ENCODE measurements at places on chromosomes 1 and 21. TPM values are rescaled to one million over a fixed set of nuclear protein-coding genes. Genes with fewer than 3 reads are reported as not detected.

- DNase-seq: no peak
Measured at GRCh38 chr1:167950569-167950968, 13.7 kb upstream of the MPC2 start.

GRCh38 chr1:11472741-11473140, 6.2 kb upstream of the DISP3 start:
- no peak for DNase-seq

Gene PERM1
- 249 TPM for total RNA-seq

- DNase-seq: no peak
Measured at GRCh38 chr21:40688106-40688864, 158.7 kb downstream of the DSCAM start.

DNA sequence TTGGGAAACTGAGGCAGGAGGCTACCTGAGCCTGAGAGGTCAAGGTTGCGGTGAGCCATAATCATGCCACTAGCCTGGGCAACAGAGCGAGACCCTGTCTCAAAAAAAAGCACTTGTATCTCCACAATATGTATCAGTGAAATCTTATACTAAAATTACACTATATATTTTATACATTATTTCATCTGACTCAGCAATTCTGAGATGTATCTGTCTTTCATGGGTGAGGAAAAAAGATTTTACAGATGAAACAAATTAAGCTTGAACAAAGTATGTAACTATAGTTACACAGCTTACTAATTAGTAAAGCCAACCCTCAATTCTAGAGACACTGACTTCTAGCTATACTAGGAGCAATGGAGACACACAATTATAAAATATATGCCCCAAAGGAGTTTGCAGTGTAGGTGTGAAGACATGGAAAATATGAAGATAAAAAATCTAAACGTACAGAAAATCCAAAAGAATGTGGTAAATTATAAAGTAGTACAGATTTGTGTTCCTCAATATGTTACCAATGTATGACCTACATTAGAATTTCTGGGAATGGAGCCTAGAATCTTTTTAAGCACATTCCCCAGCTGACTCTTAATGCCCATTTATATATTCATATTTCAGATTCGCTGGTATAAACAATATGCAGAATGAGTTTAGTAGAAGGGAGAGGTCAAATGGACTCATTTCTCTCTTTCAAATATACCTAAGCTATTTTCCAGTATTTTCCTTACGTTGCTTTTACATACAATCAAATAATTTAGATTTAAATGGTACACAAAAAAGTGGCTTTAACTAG, 14.6 kb downstream of the GTF2B start:
- DNase-seq: no peak

GRCh38 chr1:214270097-214270650, 10.8 kb upstream of the SMYD2 start:
- no peak for DNase-seq

Gene PHTF1
- 9.4 TPM for total RNA-seq

Gene SLC9C2
- not detected for total RNA-seq

Data from psoas muscle (tissue), 8 donors.